ENCODE measurements at places on chromosomes 13 and 19. TPM values are rescaled to one million over a fixed set of nuclear protein-coding genes. Genes with fewer than 3 reads are reported as not detected.

The REX1BD gene
- 154 TPM for total RNA-seq

The DNAJB1 gene
- 138 TPM for total RNA-seq

The TOMM40 gene
- total RNA-seq = 34.6 TPM

The ERICH6B gene
- total RNA-seq = not detected

The TNFSF11 gene
- total RNA-seq = 0.33 TPM

The COG3 gene
- total RNA-seq = 59.8 TPM

The IL17D gene
- not detected for total RNA-seq

The RAB20 gene
- total RNA-seq = 2.2 TPM

GRCh38 chr13:98856983-98857382, 104.5 kb upstream of the SLC15A1 start:
- H3K4me1 ChIP-seq = no peaks in the 10 kb centered on the region
- no peaks in the 10 kb centered on the region for H3K27me3 ChIP-seq
- no peak for DNase-seq

DNA sequence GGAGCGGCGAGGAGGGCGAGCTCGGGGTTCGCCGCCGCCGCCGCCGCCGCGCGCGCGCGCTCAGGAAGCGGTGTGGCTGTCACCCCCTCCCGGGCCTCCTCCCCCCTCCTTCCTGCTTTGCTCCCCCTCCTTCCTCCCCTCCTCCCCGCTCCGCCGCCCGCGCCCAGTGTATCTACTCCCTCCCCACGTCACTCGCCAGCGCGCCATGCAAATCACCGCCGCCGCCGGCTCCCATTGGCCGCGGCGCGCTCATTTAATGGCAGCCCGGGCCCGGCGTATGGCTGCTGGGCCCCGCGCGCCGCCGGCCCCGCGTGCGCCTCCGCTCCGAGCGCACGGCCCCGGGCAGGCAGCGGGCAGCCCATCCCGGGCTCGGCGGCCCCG, 335 bp upstream of the SOX1 start:
- no peak overlapping the region for H3K27ac ChIP-seq
- peak; percentile 41 for DNase-seq
- peaks cover 32% of the 10 kb centered on the region for H3K27me3 ChIP-seq
- H3K36me3 ChIP-seq = no peaks in the 10 kb centered on the region
- no peak overlapping the region for H3K4me3 ChIP-seq

DNA sequence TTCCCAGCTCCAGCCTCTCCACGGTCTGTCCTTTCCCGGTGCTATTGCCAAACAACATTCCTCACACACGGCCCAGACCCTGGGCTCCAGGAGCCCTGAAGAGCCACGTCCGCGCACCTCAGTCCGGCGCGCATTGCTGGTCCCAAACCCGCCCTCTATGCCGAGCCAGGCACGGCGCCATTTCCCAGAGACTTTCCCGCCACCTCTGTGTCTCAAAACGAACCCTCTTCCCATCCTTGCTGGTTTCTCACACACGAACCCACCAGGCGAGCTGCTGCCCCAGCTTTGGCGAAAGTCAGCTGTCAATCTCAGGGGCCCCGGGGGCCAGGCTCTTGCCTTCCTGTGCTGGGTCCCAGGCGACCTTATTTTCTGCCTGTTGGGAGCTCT, 28.0 kb upstream of the F7 start:
- no peaks in the 10 kb centered on the region for H3K36me3 ChIP-seq
- no peaks in the 10 kb centered on the region for H3K27me3 ChIP-seq
- H3K4me1 ChIP-seq = no peaks in the 10 kb centered on the region
- H3K27ac ChIP-seq = no peak overlapping the region
- DNase-seq = no peak

DNA sequence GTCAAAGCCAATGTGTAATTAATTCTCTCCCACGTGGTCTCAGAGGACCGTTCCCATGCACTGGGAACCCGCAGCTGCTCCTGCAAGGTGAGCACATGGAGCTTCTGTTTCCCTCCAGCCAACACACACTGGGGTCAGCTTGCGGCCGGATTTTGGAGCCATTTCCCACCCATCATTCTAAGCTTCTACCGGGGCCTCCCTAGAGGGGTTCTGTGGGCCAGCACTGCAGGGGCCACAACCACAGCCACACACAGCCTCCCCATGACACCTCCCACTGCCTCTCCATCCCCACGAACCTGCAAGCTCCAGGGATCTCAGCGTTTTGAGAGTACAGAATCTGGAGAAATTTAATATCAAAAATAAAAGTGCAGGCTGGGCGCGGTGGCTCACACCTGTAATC, 120.7 kb upstream of the SOX1 start:
- H3K27me3 ChIP-seq = no peaks in the 10 kb centered on the region
- H3K4me3 ChIP-seq = no peak overlapping the region
- no peak overlapping the region for H3K27ac ChIP-seq
- no peak for DNase-seq
- H3K4me1 ChIP-seq = no peaks in the 10 kb centered on the region

- no peak for DNase-seq
- H3K4me1 ChIP-seq = peaks cover 88% of the 10 kb centered on the region
- no peaks in the 10 kb centered on the region for H3K36me3 ChIP-seq
- no peak overlapping the region for H3K27ac ChIP-seq
Observed at GRCh38 chr19:10291554-10292205, 1.9 kb downstream of the ICAM5 start.

- DNase-seq = peak; percentile 50
- peaks cover 29% of the 10 kb centered on the region for H3K4me1 ChIP-seq
- H3K27ac ChIP-seq = peak overlapping the region; percentile 96
Observed at GRCh38 chr19:10603873-10604459, 16.9 kb upstream of the AP1M2 start.

GRCh38 chr19:49425922-49426592, 869 bp downstream of the GFY start:
- DNase-seq = no peak
- H3K27ac ChIP-seq = no peak overlapping the region
- H3K4me1 ChIP-seq = peaks cover 51% of the 10 kb centered on the region

DNA sequence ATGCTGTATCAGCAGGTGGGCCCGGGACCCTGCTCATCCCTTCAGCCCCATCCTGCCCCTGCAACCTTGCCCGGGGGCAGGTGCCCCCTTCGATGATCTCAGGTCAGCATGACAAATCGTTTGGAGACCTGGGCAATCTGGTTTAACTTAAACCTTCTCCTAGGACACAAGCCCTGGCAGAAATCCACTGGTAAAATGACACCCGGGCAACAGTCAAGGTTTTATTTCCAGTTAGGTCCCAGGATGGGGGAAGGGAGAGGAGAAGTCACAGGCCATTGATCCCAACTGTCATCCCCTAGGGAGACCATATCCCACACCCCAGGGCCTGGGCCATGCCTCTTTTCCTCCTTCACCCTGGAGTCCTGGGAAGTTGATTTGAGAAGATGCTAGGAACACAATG, 1.8 kb upstream of the PLIN5 start:
- no peaks in the 10 kb centered on the region for H3K4me1 ChIP-seq
- no peak overlapping the region for H3K4me3 ChIP-seq
- no peaks in the 10 kb centered on the region for H3K36me3 ChIP-seq
- no peak overlapping the region for H3K27ac ChIP-seq

All from CD4-positive, alpha-beta memory T cell (primary cell).